ENCODE measurements at places on chromosomes 7 and 10. TPM values are rescaled to one million over a fixed set of nuclear protein-coding genes. Genes with fewer than 3 reads are reported as not detected.
A peak's percentile ranks its signal among the peaks of the same experiment; 100 is the strongest.

GRCh38 chr7:34849163-34849960 lies 187.9 kb downstream of the DPY19L1 start:
- no peak for DNase-seq

DNA sequence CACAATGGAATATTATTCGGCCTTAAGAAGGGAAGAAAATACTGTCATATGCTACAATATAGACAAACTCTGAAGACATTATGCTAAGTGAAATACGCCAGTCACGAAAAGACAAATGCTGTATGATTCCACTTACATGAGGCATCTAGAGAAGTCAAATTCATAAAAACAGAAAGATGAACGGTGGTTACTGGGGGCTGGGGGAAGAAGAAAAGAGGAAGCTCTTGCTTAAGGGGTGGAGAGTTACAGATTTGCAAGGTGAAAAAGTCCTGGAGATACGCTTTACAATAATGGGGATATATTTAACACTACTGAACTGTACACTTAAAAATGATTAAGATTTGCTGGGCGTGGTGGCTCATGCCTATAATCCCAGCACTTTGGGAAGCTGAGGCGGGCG lies 49.0 kb downstream of the PSMC2 start:
- no peak for DNase-seq

- no peak for DNase-seq
Observed at GRCh38 chr7:7505915-7506314, 29.8 kb downstream of the COL28A1 start.

Gene ALDH18A1
- total RNA-seq = 75.7 TPM

Gene PTPRN2
- total RNA-seq = 33.2 TPM

- peak; percentile 50 for DNase-seq
Observed at GRCh38 chr7:79176859-79177477, 276.5 kb downstream of the MAGI2 start.

GRCh38 chr7:101554584-101555268 lies 74.4 kb downstream of the MYL10 start:
- no peak for DNase-seq

All from spinal cord (tissue), 10 donors.